ENCODE measurements at places on chromosomes 12 and 14.
A peak's percentile ranks its signal among the peaks of the same experiment; 100 is the strongest.

GRCh38 chr12:47378907-47379306 lies 299.1 kb upstream of the AMIGO2 start:
- no peak for DNase-seq

DNA sequence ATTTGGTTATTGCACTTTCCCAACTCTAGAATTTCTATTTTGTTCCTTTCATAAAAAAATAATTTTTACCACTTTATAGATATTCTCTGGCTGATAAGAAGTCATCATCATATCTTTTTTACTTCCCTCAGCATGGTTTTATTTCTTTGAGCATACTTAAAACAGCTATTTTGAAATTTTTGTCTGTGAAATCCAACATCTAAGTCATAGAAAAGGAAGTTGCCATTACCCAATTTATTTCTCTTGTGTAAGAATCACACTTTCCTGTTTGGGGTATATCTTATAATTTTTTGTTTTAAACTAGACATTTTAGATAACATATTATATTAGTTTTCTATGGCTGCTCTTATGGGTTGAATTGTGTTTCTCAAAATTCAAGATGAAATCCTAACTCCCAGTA lies 400.2 kb upstream of the OR4E1 start:
- DNase-seq = no peak

- DNase-seq = no peak
Observed at GRCh38 chr14:90556666-90557450, 160.0 kb downstream of the CALM1 start.

GRCh38 chr14:72771561-72771960 lies 122.3 kb downstream of the DPF3 start:
- DNase-seq = no peak

DNA sequence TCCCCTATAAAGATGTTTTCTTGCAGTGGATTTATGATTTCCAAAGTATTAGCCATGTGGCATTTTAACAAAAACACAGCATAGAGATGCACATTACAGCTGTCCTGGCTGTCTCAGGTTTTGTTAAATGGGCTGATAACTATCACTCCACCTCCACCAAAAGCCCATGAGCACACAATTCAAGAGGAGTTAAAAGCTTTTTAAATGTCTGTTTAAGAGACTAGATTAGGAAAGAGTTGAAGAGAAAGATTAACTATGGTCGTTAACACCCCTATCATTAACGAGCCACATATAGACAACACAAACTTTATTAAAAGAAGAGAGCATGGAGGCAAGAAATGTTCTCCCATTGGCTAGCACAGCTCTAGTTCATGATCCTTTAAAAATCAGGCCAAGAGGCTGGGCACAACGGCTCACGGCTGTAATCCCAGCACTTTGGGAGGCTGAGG lies 14.5 kb downstream of the CBX5 start:
- DNase-seq = no peak

DNA sequence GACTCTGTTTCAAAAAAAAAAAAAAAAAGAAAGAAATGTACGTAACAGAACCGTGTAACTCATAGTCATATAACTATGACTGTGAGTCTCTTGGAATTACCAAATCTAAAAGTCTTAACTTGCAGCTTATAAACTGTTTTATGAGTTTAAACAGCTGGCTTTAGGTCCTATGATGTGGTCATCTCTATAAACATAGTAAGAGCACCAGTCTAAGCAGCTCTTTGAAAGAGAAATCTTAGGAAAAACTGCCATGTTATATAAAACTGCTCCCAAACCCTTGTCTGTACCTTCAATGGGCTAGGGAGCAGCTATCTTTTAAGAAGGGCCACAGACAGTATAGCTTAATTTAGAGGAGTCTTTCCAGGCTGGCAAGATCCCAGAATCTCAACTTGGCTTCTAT lies 115.5 kb upstream of the AEBP2 start:
- DNase-seq = no peak

DNA sequence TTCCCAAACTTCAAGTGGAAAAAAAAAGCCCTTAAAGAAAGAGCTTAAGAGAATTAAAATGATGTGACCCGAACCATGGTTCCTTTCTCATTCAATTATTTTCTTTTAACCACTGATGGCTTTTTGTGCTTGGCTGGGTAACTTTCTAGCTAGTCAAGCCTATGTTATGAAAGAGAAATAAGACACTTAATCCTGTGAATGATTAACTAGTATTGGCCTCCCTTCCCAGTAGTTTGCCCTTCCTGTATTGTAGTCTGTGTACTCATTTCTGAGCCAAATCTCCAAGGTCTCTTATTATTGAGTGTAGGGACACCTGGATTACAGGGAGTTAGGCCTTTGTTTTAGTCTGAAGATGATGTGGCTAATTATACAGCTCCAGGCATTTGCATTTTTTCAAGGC lies 353.0 kb downstream of the RAD51B start:
- DNase-seq = no peak

- DNase-seq = no peak
Observed at GRCh38 chr12:86730233-86730632, 474.0 kb upstream of the MGAT4C start.

- no peak for DNase-seq
Observed at GRCh38 chr14:61444215-61444768, 122.9 kb downstream of the PRKCH start.

GRCh38 chr14:44339862-44340261 lies 167.2 kb downstream of the FSCB start:
- DNase-seq = no peak

DNA sequence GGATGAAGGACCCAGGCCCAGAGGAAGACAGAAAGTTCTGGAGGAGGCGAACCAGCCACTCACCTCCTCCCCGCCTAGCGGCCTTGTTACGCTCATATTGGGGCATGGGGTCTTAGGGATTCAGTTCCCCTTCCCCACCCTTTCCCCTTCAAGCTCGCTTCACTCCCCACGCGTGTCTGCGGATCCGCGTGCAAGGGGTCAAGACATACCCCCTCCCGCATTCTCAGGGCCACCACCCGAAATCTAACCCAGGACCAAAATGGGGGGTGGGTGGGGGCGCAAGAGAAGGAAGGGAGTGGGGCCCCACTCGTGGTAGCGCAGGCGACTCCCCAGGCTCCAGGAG lies 584 bp upstream of the RFX4 start:
- no peak for DNase-seq

DNA sequence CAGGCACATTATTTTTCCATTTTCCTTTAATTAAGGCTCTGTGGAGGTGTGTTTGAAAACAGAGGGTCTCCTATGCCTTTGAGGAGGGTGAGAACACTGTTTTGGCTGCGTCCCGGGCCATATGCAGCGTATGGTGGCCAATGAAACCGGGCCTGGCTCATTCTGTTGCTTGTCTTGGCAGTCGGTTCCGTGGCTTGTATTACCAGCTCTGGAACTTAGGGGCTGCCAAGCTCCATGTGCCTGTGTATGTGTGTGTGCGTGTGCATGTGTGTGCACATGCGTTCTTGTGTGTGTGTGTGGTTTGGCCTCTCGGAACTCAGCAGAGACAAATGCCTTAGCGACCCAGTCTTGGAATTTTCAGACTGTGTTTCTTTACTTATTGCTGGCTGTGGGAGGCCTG lies 2.7 kb downstream of the JDP2 start:
- peak; percentile 72 for DNase-seq

All from coronary artery (tissue), 2 donors.